ENCODE measurements at places on chromosomes 2 and 18.

GRCh38 chr2:239291475-239292350, 109.1 kb downstream of the HDAC4 start:
- DNase-seq: no peak

DNA sequence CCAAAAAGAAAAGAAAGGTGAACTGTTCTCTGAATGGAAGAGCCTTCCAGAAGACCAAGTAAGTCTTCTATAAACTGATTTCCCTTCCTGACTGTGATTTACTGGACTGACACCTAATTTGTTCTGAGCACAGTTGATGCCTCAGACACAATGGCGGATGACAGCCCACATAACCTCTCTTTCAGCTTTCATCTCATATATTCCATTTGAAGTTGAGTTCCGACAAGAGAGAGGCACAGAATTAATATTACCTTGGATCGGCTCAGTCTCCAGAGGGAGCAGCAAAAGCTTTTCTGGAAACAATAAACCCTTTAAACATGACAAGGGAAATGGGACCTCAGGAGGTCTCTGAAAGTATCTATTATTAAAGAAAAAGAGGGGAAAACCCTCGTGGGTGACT, 638.7 kb upstream of the SETBP1 start:
- no peak for DNase-seq

GRCh38 chr2:156704617-156705016, 268.4 kb downstream of the GPD2 start:
- DNase-seq: no peak

- DNase-seq: no peak
These were observed 731.3 kb upstream of the RAB6C start for GRCh38 chr2:129248198-129248597.

GRCh38 chr2:229054311-229054710, 216.8 kb downstream of the PID1 start:
- DNase-seq: no peak

Measured in hepatocyte (in vitro differentiated cells).